ENCODE measurements at places on chromosomes 1 and 21.

GRCh38 chr1:83028467-83028866 lies 970.5 kb downstream of the TTLL7 start:
- no peak for DNase-seq

- no peak for DNase-seq
Measured at GRCh38 chr1:18385239-18385790, 95.4 kb upstream of the KLHDC7A start.

DNA sequence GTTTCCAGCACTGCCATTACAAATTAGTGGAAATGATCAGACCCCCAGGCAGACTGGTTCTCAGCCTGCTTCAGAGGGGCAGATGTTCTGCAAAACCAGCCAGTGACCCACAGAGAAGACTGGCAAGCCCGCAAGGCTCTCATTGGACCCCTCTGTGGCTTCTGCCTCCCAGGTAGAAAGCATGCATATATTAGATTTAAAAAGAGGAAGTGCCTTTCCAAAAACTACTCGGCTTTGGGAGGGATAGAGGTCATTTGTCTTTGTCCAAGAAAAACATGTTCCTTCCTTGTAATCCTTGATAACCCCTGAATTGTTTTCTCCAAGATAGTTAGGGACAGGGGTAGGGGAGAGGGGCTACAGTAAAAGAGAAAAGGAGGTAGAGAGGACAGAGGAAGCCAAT lies 11.8 kb downstream of the HIVEP3 start:
- DNase-seq: no peak

DNA sequence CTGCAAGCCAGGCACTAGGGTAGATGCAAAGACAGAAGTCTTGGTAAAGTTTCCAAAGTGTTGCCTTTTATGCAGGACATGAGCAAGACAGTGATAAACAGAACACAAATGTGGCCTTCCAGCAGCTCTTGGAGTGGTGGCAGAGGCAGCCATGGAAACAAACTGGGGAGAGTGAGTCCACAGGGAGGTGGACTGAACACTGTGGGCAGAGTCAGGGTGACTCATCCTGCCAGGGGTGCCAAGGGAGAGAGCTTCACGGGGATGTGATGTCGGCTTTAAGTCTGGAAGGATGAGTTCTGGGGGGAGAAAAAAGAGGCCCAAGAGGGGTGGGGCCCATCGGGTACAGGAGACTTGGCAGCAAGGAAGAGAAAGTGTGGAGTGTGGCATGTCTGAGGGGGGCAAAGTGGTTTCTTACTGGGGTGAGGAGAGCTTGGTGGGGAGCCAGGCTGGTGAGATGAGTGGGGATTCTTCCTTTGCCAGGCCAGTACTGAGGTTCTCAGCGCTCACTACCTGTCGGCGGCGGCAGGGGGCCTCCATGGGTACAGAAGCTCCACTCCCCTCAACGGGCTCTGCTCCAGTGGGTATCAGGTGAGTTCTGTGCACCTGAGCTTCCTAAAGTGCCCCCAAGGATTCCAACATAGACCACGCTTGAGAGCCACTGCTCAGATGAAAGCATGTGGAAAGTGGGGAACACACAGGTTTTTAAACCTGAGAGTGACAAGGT lies 41.8 kb downstream of the KIAA0040 start:
- DNase-seq: no peak

DNA sequence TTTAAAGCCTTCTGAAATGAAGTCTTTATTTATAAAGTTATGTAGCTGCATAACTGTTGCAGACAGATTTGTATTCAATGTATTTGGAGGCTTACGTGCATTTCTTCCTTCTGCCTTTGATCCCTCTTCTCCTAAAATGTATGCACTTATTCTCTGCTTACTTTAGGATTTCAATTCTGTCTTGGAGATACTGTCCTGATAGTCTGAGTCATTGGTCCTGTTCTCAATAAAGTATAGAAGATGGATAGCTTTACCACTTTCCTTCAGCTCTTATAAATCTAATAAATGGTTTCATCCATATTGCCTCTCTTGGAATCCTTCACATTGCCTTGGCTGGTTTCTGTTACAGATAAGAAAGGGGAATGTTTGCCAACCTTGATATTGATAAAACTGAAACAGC lies 430.1 kb upstream of the CAMK1G start:
- DNase-seq: no peak

DNA sequence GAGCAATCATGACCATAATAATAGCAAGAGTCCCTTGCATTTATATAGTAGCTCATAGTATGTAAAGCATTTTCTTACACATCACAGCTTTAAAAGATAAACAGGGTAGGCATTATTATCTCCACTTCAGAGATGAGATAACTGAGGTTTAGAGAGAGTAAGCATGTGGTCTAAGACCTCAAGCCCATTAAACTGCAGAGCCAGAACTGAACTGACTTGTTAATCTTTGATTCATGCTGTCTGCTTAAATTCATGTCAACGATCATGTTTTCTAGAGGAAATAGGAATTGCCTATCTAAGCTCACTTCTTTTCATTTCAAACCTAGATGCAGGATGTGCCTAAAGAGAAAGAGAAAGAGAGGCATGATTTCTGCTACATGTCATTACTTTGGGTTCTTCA lies 524.8 kb downstream of the PTPRC start:
- no peak for DNase-seq

DNA sequence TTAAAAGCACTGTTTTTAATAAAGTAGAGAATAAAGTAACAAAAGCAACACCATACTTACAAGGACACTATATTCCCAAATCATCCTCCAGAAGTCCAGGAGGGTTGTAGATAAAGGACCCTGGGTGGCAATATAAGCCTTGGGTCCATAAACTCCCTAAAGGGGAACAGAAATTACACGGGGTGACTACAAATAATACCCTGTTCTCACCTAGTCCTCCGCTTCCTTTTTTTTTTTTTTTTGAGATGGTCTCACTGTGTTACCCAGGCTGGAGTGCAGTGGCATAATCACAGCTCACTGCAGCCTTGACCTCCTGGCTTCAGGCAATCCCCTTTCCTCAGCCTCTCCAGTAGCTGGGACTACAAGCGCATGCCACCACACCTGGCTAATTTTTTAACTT lies 13.1 kb downstream of the PTPN22 start:
- DNase-seq: no peak

GRCh38 chr1:225366552-225366951 lies 61.3 kb downstream of the LBR start:
- DNase-seq: no peak

All from lower lobe of right lung (tissue), 2 donors.